ENCODE measurements at places on chromosomes 4 and X. TPM values are rescaled to one million over a fixed set of nuclear protein-coding genes. Genes with fewer than 3 reads are reported as not detected.

Gene SULT1B1
- total RNA-seq: 7.7 TPM

Gene ALAS2
- not detected for total RNA-seq

Gene LSM6
- 47.9 TPM for total RNA-seq

Gene MTCP1
- 13.0 TPM for total RNA-seq

Gene GAGE10
- total RNA-seq: not detected

Gene SATL1
- total RNA-seq: not detected

Gene CT47B1
- not detected for total RNA-seq

Gene MAGEB2
- not detected for total RNA-seq

Gene GASK1B
- total RNA-seq: not detected

Gene GAGE13
- not detected for total RNA-seq

Gene PRSS12
- not detected for total RNA-seq

Gene TNIP3
- total RNA-seq: 0.55 TPM

Gene MTTP
- not detected for total RNA-seq

Gene NWD2
- not detected for total RNA-seq

Gene HPGDS
- total RNA-seq: 0.24 TPM

Gene MAGEC3
- total RNA-seq: not detected

Gene ZNF732
- total RNA-seq: not detected

Gene FGFRL1
- 8.3 TPM for total RNA-seq

Gene TMEM255A
- not detected for total RNA-seq

Gene SPANXN3
- total RNA-seq: not detected

Gene SASH3
- 239 TPM for total RNA-seq

Gene MUC7
- total RNA-seq: not detected

Gene HTN3
- not detected for total RNA-seq

Gene SEL1L3
- 62.0 TPM for total RNA-seq

Gene GNRHR
- not detected for total RNA-seq

Gene KIF4A
- 28.8 TPM for total RNA-seq

Gene EREG
- not detected for total RNA-seq

Gene TRIML2
- not detected for total RNA-seq

Gene MAGEA8
- total RNA-seq: not detected

Gene CLCN3
- 26.8 TPM for total RNA-seq

Gene GRK4
- 3.3 TPM for total RNA-seq

Gene FAM50A
- total RNA-seq: 65.1 TPM

Gene DDIT4L
- total RNA-seq: 0.20 TPM

Gene IGFBP7
- total RNA-seq: 0.31 TPM

Gene VBP1
- total RNA-seq: 46.1 TPM

Gene SORCS2
- not detected for total RNA-seq
